ENCODE measurements at places on chromosomes 1 and 21. TPM values are rescaled to one million over a fixed set of nuclear protein-coding genes. Genes with fewer than 3 reads are reported as not detected.

Gene GPR161
- 19.9 TPM for total RNA-seq

Gene MYOCOS
- total RNA-seq, result not detected

Gene NDUFS5
- total RNA-seq, result 476 TPM

Gene RIMS3
- total RNA-seq, result under 0.01 TPM

Gene CNR2
- total RNA-seq, result not detected

Gene LYPD8
- not detected for total RNA-seq

Gene LRRC53
- not detected for total RNA-seq

Gene LRRIQ3
- 0.10 TPM for total RNA-seq

GRCh38 chr1:29824025-29824424 is 587.7 kb downstream of the PTPRU start:
- no peak for DNase-seq

GRCh38 chr1:167207940-167208623 is 12.6 kb upstream of the POU2F1 start:
- no peak for DNase-seq

GRCh38 chr1:180119837-180120236 is 34.8 kb upstream of the QSOX1 start:
- DNase-seq, result no peak

DNA sequence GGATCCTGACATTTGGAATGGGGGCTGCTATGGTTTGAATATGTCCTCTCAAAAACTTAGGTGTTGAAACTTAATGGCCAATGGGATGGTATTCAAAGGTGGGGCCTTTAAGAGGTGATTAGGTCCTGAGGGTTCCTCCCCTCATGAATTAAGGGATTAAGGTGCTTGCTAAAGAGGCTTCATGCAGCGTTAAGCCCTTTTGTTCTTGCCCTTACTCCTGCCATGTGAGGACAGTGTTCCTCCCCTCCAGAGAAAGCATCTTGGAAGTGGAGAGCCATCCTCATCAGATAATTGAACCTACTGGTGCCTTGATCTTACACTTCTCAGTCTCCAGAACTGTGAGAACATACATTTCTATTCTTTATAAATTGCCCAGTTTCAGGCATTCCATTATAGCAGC is 146.6 kb downstream of the KCNJ6 start:
- no peak for DNase-seq

DNA sequence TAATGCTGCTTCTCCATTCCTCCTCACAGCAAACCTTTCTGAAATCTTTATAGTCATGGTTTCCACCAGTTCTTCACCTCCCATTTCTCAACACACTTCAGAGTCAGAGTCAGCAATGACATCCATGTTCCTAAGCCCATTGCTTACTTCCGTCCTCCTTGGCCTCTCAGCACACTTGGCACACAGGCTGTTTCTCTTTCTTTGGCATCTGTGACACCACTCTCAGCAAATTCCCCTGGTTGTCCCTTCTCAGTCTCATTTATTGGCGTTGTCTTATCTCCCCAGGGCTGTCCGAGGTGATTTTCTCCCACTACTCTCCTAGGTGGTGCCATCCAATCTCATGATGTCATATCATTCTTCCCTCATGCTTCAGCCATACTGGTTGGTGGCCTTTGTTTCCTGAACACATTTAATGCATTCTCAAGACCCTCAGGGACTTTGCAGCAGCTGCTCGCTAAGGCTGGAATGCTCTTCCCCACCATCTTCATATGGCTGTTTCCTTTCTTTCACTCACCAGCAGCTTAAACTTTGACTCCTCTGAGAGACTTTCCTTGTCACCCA is 3.3 kb upstream of the LGALS8 start:
- DNase-seq, result no peak

- no peak for DNase-seq
Observed at GRCh38 chr1:229073251-229073650, 197.7 kb upstream of the RAB4A start.

DNA sequence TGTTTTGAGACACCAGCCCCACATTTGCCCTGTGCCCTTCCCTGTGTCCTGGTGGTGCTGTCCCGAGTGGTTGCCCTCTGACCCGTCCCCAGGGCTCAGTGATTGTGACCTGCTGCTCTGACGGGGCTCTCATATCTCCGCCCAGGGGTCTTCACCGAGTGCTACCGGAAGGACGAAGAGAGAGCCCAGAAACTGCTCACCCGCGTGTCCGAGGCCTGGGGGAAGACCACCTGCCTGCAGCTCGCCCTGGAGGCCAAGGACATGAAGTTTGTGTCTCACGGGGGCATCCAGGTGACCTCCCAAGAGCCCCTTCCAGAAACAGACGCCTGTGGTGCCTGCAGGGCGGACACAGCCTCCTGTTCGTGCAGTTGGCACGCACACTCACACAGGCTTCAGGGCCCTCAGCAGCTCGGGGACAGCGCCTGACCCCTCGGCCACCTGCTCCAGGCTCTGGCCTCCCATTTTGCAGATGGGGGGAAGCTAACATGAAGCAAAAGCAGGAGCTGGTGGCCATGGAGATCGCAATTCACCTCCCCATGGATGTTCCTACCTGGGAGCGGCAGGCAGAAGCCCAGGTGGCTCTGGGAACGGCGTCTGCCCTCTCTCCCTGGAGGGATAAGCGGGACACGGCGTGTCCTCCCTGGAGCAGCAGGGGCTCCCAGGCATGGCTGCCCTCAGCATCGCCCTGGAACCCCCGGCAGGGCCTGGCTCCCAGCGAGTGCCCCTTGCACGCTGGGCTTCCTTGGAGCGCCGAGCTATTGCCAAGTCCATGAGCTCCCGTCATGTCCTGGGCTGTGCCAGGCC is 45.9 kb downstream of the TRPM2 start:
- DNase-seq, result no peak

DNA sequence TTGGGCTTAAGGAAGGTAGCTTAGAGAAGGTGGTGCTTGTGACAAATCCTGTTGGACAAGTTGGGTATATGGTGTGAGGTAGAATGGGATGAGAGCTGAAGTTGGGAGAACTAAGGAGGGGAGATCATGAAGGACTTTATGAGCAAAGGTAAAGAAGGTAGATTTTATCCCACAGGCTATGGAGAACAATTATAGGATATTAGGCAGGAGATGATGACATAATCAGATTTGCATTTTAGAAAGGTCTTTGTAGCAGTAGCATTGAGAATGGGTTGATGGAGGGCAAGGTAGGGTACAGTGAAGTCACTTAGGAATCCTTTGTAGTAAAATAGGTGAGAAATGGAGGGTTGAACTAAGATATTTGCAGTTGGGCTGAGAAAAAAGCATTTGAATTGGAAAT is 14.9 kb upstream of the TCHH start:
- no peak for DNase-seq

DNA sequence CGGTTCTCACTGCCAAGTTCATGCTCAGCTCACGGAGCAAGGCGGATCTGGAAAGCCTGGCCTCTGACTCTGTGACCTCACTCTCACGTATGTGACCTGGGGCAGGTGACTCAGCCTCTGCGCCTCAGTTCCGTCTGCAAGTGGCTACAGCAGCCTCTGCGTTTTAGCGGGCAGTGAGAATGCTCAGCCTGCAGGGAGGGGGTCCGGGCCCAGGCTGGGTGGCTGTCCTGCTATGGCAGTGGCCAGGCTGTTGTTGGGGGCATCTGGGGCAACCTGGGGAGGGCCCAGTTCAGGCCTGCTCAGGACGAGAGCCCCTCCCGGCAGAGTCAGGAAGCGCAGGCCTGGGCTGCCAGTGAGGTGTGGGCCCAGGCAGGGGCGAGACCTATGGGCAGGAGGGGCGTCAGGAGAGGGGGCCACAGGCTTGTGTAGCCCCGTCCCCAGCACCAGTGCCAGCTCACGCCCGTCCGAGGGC is 27.9 kb downstream of the ARHGEF16 start:
- DNase-seq, result no peak

GRCh38 chr1:66247415-66248208 is 286.3 kb upstream of the SGIP1 start:
- no peak for DNase-seq
